ENCODE measurements at places on chromosomes 2 and 18.

DNA sequence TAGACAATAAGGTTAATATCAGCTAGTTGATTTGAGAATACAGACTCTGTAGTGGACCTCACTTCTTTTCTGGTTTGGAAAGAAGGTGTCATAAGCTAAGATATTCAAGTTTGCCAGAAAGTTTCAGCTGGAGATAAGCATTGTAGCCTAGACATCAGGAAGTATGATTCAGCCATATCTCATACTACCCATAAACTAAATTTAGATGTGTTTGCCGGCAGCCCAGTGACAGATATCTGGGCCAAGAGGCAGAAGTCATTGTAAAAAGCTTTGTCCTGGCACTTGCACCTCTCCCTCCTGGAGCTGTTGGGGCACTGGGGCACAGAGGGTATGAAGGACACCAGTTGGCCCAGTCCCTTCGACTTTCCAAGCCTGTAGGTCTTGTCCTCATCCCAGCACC is 128.0 kb downstream of the EPHA4 start:
- DNase-seq = no peak

DNA sequence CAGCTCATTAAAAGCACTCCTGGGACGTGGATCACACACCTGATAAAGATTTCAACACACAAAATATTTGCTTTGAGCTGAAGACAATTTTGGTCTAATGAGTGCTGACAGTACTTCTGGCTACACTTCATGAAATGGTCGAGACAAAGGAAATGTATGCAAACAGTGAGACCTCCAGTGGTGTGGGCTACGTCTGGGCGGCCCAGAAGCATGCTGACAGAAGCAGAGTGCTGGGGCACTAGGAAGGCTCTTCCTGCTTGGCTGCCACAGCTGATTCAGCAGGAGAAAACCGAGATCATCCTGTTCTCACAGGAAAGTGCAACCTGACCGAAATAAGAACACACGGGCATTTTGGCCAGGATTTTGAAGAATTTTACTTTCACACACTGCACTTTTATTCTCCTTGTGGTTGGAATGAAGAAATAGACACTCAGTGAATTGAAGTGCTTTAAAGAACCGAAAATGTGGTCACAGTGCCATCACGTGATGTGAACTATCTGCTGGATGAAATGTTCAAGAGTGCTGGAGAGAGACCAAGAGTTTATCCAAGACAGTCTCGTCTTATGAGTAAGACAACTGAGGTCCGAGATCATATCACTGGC is 149.5 kb downstream of the CCBE1 start:
- DNase-seq = no peak

DNA sequence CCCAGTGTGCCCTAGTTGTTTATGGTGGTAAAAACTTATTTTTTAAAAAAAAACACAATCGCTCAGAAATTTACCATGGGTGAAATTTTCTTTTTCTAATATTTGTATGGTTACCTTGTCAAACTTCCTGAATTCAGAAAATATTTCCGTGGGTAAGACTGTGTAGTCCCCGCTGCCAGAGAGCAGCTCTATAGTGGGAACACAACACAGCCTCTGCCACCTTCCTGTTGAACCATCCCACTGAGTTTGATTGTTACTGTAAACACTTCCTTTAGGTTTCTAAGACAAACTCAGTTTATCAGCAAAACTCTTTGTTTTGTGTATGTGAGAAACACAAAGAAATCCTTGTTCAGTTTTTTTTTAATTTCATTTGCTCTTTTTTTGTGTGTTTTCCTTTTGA is 17.9 kb downstream of the DNAH6 start:
- DNase-seq = no peak

GRCh38 chr18:59910967-59911366 is 11.2 kb downstream of the PMAIP1 start:
- no peak for DNase-seq

DNA sequence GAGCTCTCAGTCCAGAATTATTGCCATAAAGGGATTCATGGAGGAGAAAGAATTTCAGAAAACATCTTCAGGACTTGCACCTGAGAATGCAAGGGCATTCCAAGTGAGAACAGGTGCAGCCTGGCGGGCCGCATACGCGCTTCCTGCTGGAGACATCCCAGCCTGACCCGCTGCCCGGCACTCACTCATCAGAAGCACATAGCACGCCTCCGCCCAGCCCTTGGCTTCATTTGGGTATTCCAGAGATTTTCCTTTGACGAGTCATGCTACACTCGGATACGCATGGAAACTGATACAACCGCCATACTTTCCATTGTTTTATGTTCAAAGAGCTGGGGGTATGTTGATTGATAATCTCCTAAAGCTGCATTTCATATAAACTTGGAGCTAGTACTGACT is 228.0 kb upstream of the ID2 start:
- DNase-seq = no peak

GRCh38 chr2:119749477-119750012 is 10.2 kb upstream of the PTPN4 start:
- DNase-seq = no peak

DNA sequence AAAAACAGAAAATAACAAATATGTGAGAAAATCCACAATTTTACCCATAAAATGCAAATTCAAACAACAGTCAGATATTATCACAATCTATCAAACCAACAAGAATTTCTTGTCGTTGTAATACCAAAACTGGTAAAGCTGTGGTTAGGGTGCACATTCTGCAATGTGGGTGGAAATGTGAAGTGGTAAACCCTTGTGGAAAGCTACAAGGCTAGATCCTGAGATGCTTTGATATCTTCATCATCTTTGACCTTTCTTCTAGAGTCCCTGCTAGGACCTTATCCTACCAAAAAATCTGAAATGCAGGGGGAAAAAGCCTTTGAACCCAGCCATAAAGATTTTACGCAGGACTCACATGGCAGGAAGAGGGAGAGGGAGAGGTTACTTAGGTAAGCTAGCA is 17.2 kb upstream of the ATG16L1 start:
- DNase-seq = no peak

DNA sequence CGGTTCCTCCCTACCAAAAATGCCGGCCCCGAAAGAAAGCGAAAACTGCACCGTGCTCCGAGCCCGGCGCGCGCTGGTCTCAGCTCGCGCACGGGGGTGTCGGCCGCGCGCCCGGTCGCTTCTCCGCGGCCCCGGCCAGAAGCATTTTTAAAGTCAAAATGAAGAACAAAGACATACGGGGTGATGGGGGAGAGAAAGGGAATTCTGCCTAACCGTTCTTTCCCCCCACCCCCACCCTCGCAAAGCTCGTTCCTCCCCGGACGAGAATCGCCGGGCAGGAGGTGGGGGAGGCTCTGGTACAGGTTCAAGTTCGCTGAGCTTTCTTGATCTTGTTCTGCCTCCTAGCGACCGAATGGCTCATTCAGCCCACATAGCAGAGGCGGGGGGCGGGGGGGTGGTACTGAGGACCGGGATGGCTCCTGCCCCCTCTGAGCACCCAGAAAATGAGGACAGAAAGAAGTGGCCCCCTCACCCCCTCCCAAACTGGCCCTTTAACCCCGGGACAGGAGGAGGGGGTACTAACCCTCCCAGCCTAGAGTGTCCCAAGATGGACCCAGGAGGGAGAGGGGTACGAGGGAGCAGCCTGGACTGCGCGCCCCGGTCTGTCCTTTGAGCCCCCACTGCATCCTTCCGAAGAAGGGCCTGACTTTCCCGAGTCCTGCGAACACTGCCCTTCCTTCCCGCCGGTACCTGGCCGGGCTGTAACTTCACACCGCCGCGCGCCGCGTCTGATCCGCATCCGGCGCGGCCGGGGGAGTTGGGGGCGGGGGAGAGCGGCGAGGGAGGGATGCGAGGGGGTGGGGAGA is 3.1 kb downstream of the BCL11A start:
- DNase-seq = peak; percentile 69

DNA sequence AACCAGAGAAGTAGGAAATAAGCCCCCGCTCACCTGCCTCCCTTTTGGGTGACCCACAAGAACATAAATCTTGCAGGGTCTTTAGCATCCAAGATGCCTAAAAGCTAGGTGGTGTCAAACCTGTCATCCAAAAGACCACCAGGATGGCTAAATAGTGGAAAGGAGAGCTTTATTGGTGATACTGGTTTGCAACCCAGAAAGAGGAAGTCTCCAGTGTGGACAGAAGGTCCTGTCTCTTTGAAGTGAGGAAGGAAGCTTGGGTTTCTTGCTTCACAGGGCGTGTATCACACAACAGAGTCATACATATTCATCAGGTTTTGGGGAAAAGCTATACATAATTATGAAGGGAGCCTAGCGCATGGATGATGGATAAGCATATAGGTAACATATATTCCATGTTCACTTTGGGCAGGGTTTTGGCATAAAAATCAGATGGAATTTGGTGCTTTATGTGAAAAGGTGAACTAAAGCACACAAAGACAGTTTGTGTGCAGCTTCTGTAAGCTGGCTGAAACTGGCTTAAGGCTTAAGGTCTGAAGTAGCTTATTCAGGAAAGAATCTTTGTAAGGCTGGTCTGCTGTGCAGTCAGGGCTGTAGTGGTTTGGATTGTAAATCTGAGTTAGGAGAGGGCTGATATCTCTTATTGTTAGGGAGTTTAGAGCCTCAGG is 102.2 kb upstream of the MSH2 start:
- DNase-seq = no peak

DNA sequence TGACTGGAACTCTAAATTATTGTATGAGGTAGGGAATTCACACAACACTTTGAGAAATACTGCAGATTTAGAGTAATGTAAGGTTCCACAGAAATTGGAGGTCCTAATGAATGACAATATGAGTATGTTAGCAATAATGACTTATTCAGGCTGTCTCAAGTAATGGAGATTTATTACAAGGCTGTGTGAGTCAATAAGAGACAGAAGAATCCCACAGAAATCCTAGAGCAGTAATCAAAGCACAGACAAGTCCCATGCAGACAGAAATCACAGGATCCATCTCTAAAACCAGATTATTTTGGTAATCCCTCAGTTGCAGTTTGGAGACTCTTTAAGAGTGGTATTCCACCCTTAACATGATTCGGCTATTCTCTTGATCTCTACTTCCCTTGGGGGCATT is 83.6 kb downstream of the FAM161A start:
- DNase-seq = no peak

GRCh38 chr18:74342416-74343043 is 26.9 kb downstream of the C18orf63 start:
- peak; percentile 68 for DNase-seq

DNA sequence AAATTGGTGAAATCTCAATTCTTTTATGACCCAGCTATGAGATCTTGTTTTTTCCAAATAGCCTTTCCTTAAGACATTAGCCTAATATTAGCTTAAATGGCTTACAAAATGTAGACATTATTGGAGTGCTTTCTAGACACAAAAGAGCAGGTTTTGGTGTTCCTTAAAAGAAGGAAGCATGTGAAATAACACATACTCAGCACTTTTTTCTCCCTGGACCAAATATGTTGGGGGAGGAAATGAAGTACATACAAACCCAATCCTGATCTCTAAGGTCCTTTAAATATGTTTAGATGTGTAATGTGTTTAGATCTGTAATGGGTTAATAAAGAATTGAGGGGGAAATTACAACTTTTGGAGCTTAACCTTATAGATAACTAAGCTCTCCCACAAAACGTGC is 3.4 kb upstream of the ZDBF2 start:
- no peak for DNase-seq

DNA sequence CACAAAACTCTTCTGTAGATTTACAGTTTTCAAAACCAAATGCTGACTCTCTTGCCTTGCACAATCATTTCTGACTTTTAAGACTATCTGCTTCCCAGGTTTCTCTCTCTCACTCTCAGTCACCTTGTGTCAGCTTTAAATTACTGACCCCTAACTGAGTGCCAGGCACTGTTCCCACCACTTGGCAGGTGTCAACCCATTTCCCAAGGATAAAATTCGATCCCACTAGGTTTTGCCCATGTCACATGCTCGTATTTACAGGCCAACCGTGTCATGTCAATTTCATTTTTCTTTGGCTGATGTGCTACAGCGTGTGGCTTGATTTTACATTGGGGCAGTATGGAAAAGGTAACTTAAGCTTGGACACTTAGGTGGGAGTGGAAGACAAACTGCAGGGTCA is 26.1 kb upstream of the LMAN1 start:
- DNase-seq = no peak

DNA sequence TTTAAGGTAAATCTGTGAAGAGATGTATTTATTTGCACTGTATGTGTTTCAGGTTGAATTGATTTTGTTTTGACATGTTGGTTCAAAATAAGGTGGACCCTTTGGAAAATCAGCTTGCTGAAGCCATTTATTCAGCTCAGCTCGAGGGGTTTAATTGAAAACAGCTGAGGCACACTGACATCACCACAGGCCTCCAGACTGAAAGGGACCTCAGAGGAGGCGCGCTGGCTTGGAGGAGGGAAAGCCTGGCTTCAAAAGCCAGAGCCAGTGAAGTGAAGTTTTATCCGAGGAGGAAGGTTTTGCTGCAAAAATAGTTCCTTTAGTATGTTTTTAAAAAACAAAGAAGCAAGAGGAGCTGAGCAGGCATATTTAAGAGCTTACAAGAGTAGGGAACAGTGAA is 26.9 kb upstream of the DNMT3A start:
- DNase-seq = no peak

DNA sequence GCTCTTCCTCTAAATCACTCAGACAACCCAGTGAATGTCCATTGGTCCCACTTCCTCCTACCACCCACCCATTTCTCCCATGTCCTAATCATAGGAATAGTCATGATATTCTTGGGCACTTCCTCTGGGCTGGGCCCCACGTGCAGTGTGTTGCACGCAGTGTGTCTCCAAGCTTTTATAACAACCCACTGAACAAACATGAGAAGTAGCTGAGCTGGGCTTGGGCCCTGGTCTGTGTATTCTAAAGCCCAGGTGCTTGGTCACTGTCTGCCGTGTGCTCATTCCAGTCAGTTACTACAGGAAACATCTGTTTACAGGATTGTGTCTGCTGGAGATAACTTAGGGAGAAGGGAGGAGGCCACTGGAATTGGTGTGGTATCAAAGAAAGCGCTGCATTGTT is 64.2 kb upstream of the THOC1 start:
- DNase-seq = no peak

DNA sequence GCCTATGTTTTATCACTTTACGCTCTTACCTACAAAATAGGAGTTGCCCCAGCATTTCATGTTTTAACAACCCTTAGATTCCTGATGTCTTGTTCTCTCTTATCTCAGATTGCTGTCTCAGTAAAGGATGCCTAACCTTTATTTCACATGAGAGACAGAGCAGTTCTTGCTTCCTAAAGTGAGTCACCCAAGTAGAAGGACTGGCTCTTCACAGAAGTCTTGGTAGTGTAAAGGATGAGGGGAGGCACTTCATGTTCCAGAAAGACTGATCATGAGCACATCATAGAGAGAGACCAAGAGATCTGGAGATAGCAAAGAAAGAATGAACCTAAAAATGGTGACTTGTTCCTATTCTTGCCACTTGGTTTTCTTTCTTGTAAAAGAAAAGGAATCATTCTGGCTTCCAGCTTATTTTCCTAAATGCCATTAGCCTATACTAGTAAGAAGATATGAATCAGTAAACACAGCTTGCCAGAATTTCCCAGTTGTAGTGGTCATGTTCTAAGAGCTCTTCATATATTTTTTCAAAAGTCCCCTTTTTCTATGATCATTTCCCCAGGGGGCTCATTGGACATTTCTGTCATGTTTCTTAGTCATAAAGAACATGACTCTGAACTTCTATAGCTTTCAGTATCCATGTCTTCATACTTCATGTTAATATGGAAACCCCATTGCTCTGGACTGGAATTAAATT is 54.9 kb downstream of the MAPRE2 start:
- DNase-seq = no peak
